ENCODE measurements at places on chromosomes 4 and X.
A peak's percentile ranks its signal among the peaks of the same experiment; 100 is the strongest.

- no peak for DNase-seq
Measured at GRCh38 chrX:75748431-75748830, 36.6 kb downstream of the MAGEE2 start.

DNA sequence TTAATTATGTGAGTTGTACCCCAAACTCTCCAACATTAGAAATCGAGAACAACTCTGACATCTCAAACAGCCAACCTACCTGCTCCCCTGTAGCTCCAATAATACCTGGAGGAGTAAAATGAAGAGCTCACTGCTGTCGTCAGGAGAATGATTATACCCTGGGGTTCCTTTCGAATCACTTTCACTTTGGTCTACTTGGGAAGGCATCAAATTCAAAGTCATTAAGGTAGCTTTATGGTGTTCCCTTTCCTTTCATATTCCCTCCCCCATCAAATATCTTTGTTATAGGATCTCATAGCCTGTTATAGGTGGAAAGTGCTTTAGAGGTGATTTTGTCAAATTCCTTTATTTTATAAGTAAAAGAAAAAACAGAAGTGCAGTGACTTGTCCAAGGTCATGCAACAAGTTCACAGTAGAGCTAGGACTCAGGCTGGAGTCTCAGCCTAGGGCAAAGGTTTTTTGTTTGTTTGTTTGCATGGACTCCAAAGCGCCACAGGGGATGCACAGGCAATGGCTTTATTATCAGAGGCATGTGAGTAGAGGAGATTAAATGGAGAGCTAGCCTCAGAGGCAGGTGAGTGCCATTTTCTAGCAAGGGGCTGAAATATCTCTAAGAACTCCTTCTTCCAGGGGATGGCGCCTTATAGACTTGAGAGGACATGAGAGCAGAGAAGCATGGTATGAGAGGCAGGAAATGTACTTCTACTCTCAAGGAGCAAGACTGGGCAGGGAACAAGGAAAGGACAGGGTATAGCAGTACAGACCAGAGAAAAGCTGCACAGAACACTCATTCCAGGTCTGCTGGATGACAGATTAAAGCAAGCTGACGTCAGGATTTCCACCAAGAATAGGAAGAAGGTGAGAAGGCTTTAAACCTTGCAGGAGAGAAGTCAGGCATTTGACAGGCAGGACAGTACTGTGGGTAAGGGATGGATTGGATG lies 262.1 kb upstream of the GPC4 start:
- no peak for DNase-seq

GRCh38 chrX:20530406-20530921 lies 263.8 kb upstream of the RPS6KA3 start:
- DNase-seq, result peak; percentile 54

GRCh38 chrX:134760650-134761049 lies 102.4 kb upstream of the PLAC1 start:
- no peak for DNase-seq

DNA sequence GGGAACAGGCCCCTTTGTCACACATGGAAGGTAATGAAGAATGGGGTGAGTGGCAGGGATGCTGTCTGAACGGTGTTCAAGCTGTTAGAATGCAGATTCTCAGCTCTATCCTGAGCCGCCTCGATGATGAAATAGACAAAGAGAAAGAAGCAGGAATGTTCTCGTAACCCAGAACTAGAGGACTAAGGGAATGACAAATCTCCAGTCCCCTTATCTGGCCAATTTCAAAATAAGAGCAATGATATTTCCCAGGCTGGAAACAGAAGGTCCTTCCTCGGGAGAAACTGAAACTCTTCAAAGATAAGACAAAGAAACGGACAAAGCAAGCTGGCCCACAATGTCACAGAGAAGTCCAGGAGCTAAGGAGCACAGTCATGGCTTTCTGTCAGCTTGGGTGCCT lies 29.5 kb upstream of the MTNR1A start:
- no peak for DNase-seq

GRCh38 chrX:10875995-10876394 lies 235.1 kb upstream of the HCCS start:
- no peak for DNase-seq

DNA sequence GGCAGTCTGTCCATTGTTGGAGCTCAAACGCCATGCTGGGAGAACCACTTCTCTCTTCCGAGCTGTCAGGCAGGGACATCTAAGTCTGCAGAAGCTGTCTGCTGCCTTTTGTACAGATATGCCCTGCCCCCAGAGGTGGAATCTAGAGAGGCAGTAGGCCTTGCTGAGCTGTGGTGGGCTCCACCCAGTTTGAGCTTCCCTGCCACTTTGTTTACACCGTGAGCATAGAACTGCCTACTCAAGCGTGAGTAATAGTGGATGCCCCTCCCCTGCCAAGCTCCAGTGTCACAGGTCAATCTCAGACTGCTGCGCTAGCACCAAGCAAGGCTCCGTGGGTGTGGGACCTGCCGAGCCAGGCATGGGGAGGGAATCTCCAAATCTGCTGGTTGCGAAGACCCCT lies 145.7 kb downstream of the VSIG4 start:
- no peak for DNase-seq

GRCh38 chrX:151287954-151288353 lies 109.1 kb upstream of the VMA21 start:
- no peak for DNase-seq

DNA sequence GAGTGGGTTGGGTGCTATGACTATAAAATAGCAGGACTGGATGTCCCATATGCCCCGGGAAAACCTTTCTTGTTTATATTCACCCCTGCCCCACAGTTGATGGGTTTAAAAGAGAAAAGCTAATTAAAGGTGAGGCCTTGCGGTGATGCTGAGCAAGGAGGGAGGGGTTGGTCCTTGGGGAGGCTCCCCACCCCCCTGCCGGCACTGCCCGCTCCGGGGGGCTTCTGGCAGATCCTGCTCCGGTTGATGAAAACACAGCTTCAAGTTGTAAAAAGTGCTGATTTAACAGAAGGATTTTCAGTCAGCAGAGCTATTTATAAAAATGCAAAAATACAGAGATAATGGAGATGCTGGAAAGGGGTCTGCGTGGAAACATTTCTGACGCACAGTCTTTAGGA lies 68.6 kb downstream of the MTMR1 start:
- DNase-seq, result no peak

- DNase-seq, result peak; percentile 53
Measured at GRCh38 chr4:82044141-82044993, 329.4 kb downstream of the HNRNPD start.

DNA sequence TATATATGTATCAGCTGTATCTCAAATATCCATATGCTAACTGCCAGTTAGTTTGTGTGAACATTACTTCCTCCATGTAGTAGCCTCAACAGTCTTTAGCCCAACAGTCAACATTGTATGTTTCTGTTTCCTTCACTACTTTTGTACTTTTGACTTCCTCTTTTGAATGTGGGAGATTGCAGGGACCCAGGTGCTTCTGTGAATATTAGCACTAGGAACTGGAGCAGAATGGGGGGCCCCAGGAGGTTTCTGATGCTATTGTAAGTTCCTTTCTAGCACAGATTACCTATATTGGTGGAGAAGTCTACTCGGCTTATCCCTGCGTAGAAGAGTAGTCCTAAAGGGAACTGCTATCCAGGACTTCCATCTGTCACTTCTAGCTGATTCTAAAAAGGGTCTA lies 2.3 kb downstream of the PLAC8 start:
- DNase-seq, result no peak

- no peak for DNase-seq
Measured at GRCh38 chr4:119031218-119031617, 104.4 kb upstream of the MYOZ2 start.

GRCh38 chrX:139287155-139287924 lies 243.2 kb upstream of the F9 start:
- no peak for DNase-seq

GRCh38 chrX:16971694-16972093 lies 25.2 kb downstream of the REPS2 start:
- no peak for DNase-seq

- no peak for DNase-seq
Measured at GRCh38 chr4:141314627-141315026, 93.9 kb downstream of the ZNF330 start.

- DNase-seq, result no peak
Measured at GRCh38 chr4:3413675-3414420, 27.9 kb upstream of the HGFAC start.

DNA sequence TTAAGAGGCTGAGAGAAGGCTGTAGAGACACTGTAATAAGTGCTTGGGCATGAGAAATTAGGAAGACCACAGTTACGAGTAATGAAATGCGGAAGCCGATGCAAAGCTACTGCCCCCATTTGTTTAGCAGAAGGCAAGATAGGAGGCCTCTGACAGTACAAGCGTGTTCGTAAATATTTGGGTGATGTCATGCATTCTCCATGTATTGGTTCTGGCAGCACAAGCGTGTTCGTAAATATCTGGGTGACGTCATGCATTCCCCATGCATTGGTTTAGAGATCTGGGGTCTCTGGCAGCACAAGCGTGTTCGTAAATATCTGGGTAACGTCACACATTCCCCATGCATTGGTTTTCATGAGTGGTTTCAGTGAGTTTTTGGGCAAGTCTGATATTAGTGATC lies 661.5 kb upstream of the FRG1 start:
- DNase-seq, result no peak

DNA sequence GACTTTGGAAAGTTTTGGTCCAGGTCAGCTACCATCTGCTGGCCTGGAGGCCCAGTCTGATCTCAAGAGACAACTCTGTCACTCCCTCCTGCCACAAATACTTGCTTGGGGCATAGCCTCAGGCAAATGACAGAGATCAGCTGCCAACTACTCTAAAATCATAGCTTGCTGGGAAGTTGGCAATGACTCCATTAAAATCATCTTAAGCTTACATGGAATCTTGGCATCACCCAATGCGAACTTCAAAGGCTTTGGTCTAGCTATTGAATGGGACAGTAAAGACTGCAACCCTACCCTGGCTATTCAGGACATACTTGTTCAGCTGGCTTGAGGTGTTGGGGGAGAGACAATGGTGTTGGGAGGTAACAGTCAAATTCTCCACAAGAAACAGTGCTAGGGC lies 7.0 kb upstream of the USO1 start:
- no peak for DNase-seq

GRCh38 chr4:99033956-99034355 lies 38.4 kb downstream of the METAP1 start:
- DNase-seq, result no peak

GRCh38 chrX:119775517-119776238 lies 15.8 kb downstream of the RPL39 start:
- DNase-seq, result no peak

DNA sequence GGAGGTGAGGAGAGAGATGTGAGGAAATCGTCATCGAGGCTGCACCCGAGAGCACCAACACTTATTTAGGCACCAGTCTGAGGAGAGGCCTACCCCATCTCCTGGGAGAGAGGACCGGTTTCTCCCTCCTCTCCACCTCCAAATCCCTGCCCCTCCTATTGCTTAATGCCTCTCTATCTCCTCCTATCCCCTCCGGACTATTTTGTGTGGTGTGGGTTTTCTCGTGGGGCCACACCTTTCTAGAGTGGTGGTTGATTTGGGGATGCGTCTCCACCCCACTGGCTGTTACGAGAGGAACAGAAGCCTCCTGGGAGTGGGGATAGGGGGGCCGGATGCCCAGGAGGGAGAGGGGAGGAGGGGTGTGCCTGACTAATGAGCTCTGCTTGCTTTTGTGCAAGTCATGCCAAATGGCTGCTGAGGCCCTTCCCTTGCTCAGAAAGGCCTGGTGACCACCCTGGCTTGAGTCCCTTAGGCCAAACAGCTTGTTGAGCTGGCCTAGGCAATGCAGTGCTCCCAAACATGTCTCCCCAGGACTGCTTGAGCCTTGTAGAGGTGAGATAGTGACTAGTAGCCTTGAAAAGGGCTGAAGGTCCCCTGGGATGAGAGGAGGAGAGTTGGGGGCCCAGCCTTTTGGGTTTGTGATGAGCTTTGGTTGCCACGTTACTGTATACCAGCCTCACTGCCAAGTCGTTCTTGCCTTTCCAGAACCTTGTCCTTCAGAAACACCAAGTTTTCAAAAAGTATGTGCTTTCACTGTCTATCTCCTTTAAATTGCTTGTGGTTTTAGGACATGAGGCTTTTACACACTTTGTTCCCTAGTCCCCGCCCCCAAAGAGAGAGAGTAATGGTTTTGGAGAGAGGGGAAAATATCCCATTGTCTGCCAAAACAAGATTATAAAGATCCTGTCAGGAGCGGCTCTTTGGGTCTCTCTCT lies 1.2 kb downstream of the MSN start:
- no peak for DNase-seq

DNA sequence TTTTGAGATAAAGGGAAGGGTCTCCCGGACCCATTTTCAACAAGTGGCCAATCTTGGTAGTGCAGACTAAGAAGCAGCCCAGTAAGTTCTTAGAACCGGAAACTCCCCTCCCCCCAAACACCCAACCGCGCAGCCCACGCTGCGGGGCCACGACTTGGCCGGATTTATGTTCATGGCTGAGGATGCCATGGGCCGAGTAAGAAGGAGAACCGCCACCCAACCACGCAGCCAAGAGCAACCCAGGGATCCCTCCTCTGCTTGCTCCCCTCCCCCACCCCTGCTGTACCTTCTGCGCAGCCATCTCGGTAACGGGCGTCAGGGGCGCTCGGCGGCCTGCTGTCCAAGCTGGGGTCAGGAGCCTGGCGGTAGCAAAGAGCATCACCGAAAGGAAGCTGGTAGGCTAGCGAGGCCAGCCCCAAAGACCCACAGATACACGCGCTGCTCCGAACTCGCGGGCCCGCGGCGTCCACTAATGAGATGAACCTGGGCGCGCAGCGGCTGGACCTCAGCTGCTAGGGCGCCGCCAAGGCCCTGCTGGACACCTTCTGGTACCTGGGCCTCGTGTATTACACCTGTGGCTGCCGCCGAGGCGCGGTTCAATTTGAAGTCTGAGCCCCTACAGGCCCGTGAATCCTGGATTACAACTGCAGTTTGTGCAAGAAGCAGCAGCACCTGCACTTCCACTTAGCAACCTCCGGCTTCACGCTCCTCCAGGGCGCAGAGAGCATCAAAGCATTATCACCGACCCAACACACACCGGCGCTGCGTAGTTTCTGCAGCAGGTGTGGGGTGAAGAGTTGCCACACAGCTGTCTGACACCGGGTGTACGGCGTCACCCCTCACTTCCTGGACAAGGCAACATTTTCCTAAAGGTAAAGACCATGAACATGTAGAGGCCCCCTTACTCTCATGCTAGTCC lies 63.4 kb downstream of the NUDT10 start:
- peak; percentile 35 for DNase-seq

DNA sequence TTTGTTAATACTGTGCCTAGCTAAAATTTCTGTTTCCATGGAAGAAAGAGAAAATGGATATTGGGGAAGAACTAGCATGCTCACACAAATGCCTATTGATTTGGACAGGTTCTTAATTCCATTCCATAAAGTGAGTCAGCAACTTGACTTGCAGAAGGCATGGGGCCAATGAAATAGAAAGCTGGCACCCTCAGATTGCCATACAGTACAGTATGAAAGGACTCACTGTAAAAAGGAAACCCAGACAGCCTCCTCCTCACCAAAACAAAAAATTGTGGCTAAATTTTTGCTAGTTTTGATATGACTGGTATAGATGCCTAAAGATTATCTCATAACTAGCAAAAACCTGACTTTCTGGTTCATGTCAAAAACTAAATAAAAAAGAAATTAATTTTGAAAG lies 11.2 kb upstream of the TAB3 start:
- DNase-seq, result no peak

GRCh38 chr4:54806351-54806750 lies 148.6 kb downstream of the KIT start:
- no peak for DNase-seq
